ENCODE measurements at places on chromosomes 7 and 10.
A peak's percentile ranks its signal among the peaks of the same experiment; 100 is the strongest.

- DNase-seq: no peak
These were observed 105.2 kb upstream of the NOBOX start for GRCh38 chr7:144508702-144509101.

DNA sequence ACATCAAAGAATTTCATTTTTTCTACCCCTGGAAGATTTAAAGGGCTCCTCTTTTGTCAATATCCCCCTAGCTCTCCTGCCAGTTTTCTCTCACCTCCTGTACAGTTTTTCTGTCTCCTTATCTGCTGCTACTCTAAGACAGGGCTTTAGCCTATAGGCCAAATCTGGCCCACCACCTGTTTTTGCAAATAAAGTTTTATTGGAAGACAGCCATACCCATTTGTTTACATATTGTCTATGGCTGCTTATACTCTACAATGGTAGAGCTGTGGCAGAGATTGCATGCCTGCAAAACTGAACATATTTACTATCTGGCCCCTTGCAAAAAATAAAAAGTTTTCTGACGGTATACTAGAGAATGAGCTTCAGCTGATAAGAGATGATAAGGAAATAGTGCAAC, 37.4 kb upstream of the GARS1 start:
- DNase-seq: no peak

- DNase-seq: no peak
These were observed 19.2 kb upstream of the SMO start for GRCh38 chr7:129169171-129169671.

GRCh38 chr10:131697476-131698128, 203.2 kb upstream of the PPP2R2D start:
- DNase-seq: no peak

DNA sequence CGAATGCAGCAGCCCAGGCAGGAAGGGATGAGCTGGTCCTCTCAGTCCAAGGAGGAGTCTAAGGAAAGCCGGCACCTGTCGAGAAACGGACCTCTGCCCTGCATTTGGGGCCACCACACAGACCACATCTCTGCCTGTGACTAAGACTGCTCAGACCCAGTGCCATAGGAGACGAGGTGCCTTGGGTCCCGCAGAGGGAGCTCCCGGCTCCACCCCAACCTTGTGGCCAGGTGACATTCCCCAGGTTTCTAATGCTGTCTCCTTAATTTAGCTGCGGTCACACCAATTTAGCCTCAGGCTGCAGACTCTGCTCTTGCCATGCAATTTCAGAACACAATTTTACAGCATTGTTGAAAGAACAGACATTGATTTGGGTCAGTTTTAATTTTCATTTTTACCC, 22.8 kb upstream of the CRHR2 start:
- no peak for DNase-seq

DNA sequence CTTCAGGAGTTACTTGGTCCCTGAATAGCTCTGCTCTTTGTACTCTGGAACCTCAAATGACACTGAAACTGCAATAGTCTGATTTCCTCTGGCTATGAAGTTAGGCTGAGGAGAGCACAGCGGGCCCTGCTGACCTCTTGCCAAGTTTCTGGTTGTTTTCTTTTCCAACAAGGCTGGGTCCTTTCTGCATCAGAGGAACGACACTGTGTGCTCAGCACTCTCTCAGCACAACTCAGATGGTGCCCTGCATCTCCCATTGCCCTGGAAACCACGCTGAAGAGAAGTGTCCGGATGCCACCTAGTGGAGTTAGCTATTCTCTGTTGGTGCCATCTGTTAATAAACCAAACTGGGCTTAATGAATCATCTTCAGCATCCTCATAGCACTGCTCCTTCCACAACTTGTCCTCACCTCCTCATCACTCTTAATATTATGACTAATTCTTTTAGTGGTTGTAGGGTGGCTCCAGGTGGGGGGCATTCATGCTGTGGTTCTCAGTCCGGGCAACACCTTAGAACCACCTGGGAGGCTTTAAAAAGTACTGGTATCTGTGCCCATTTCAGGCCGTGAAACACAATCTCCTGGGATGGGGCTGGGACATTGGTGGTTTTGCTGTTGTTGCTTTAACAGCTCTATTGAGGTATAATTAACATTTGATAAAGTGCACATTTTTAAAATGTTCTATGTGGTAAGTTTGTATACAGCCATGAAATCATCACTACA, 8.2 kb upstream of the EFCAB10 start:
- DNase-seq: peak; percentile 30

DNA sequence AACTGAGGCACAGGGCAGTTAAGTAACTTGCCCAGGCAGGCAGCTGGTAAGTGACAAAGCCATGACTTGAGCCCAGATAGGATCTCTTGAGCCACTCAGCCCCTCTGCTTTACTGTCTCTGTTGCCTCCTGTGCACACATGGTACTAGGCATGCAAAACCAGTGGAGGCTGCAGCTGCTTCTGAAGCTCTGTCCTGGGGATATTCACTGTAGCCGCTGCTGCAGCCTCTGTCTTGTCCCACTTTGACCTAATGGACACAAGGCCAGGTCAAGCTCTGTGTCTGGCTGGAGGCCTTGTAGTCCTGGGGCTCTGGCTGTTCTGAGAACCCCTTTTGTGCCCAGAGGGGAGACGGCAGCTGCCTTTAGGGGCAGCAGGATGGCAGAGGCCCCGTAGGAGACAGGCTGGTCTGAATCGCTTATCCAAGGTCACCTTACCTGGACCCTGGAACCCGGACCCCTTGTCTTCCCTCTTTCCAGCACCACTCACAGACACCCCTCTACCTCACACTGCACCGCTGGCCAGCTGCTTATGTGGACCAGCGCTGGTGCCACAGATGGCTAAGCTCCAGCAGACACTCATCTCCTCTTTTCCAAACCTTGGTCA, 57.6 kb downstream of the TSPAN15 start:
- DNase-seq: no peak

GRCh38 chr7:103934508-103934907, 55.0 kb downstream of the RELN start:
- no peak for DNase-seq

GRCh38 chr7:20200361-20200760, 16.8 kb downstream of the MACC1 start:
- DNase-seq: no peak

- DNase-seq: no peak
These were observed 4.7 kb upstream of the PLXDC2 start for GRCh38 chr10:19811540-19811939.

DNA sequence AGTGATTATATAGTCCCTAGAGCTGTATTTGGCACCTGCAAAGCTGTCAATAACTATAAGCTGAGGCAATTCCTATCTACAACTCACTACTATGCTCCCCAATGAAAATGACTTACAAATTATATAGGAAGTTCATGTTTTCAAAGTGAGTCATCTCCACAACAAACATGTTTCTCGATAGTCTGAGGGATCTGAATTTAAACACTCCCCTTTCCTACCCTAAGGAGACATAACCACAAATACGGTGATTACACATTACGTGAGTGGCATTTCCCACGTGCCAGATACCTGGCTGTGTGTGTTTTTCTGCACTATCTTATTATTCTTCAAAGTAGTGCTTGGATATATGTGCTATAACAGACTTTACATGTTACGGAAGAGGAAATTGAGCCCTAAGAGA, 122.5 kb upstream of the C1QL3 start:
- DNase-seq: no peak

- DNase-seq: no peak
These were observed 270.7 kb downstream of the PCDH15 start for GRCh38 chr10:54530299-54530698.

GRCh38 chr10:5775685-5776084, 37.5 kb downstream of the GDI2 start:
- no peak for DNase-seq

DNA sequence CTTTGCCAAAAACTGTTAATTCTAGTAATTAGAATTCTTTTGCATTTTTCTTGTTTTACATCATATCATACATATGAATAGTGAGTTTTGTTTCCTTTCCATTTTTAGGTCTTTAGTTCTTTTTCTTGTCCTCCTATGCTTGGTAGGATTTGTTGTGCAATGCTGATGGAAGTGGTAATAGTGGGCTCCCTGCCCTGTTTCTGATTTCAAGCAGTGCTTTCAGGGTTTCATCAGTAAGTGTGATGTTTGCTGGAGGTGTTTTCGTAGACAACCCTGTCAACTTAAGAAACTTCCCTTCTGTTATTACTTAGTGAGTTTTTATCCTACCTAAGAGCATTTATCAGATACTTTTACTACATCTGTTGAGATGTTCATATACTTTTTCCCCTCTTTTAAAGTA, 50.5 kb downstream of the CSGALNACT2 start:
- no peak for DNase-seq

GRCh38 chr7:131027287-131027773, 293.3 kb upstream of the KLF14 start:
- DNase-seq: peak; percentile 74

DNA sequence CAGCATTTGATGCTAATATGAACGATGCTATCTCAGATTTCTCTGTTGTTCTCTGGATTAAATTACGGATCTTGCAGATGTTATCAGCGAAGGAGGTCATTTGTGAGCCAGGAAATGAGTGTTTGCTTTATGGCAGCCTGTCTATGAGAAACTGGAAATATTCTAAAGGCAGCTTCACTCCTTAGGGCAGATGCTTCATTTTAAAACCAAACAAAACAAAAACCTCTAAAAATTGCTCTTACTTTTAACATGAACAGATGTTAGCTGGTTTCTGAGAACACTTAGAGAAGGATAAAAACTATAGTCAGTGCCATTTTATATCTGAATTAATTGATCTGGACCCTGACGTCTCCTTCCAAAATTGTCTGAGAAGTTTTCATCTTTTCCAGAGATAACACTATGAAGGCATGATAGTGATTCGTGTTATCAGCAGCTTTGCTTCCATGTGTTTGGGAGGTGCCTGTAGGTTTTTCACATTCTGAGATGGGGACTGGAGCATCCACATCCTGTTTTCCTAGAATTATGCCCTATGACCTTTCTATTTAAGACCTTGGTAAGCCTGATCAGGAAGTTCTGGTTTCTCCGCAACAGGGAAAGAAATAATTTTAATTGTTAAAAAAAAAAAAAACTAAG, 53.1 kb downstream of the CPED1 start:
- no peak for DNase-seq

All from GF-D8 (cell line).